ENCODE measurements at places on chromosomes 16 and 17. TPM values are rescaled to one million over a fixed set of nuclear protein-coding genes. Genes with fewer than 3 reads are reported as not detected.
A peak's percentile ranks its signal among the peaks of the same experiment; 100 is the strongest.

The KCNJ18 gene
- not detected for total RNA-seq

The CA5A gene
- not detected for total RNA-seq

The ITGA2B gene
- 0.61 TPM for total RNA-seq

The CSH1 gene
- not detected for total RNA-seq

The PMFBP1 gene
- 6.6 TPM for total RNA-seq

GRCh38 chr16:49619811-49620157, 236.1 kb downstream of the ZNF423 start:
- H3K36me3 ChIP-seq, result no peaks in the 10 kb centered on the region
- H3K4me1 ChIP-seq, result peaks cover 7% of the 10 kb centered on the region
- no peak for DNase-seq
- no peak overlapping the region for H3K27ac ChIP-seq
- H3K4me3 ChIP-seq, result no peak overlapping the region
- H3K27me3 ChIP-seq, result no peaks in the 10 kb centered on the region

GRCh38 chr17:34840750-34841149, 120.5 kb downstream of the CCT6B start:
- no peaks in the 10 kb centered on the region for H3K27me3 ChIP-seq
- H3K36me3 ChIP-seq, result no peaks in the 10 kb centered on the region
- H3K4me1 ChIP-seq, result no peaks in the 10 kb centered on the region
- DNase-seq, result no peak
- no peak overlapping the region for H3K4me3 ChIP-seq

DNA sequence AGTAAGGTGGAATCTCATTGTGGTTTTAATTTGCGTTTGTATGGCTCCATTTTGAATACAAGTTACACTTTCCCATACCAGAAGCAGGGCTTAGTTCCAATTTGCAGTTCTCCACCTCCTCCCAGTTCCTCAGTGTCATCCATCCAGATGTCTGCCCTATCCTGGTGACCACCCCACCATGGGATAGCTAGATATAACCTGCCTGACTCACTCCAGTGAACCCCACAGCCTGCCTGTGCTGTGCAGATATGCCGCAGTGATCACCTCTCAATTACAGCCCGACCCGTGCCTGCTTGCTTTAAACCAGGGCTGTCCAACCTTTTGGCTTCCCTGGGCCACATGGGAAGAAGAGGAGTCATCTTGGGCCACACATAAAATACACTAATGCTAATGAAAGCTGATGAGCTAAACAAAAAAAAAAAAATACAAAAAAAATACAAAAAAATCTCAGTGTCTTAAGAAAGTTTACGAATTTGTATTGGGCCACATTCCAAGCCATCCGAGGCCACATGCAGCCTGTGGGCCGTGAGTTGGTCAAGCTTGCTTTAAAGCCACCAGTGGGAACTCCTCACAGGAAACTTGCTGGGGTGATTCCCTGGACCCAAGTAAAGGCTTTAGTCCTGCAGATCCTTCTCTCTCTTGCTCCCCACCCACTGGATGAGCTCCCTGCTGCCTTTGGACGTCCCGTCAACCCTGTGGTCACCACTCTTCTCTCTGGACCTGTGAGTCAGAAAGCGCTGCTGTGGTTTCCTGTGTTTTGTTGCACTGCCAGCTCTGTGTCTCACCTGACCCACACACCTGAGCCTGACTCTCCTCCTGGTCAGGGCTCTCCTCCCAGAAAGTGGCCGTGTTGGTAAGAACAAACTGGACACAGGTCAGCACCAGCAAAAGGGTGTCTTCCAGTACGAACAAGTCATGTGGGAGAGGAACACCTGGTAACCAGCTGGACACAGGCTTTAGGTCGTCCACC, 83.0 kb downstream of the EMP2 start:
- H3K4me3 ChIP-seq, result no peak overlapping the region
- no peaks in the 10 kb centered on the region for H3K36me3 ChIP-seq
- H3K4me1 ChIP-seq, result no peaks in the 10 kb centered on the region
- DNase-seq, result no peak
- no peaks in the 10 kb centered on the region for H3K27me3 ChIP-seq

- no peak overlapping the region for H3K27ac ChIP-seq
- H3K4me3 ChIP-seq, result no peak overlapping the region
- H3K27me3 ChIP-seq, result no peaks in the 10 kb centered on the region
- DNase-seq, result no peak
- no peaks in the 10 kb centered on the region for H3K36me3 ChIP-seq
- H3K4me1 ChIP-seq, result peaks cover 4% of the 10 kb centered on the region
These were observed 221.3 kb downstream of the SEC14L1 start for GRCh38 chr17:77361986-77362620.

DNA sequence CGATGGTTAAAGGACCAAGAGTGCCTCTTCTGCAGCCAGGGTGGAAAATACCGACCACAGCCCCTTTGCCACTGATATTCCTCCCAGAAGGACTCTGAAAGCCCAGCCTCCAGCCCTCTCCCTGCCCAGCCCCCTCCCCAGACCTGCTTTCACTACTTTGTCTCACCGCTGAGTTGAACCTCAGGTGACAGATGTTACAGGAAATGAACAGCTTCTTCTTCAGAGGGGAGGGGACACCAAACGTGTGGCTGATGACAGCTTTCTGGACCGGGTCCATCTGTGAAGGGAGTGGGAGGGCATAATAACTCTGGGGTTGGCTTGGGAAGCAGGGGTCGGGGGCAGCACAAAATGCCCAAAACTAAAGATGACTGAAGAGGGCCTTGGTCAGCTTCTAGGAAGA, 14.2 kb downstream of the NKIRAS2 start:
- no peak for DNase-seq
- H3K36me3 ChIP-seq, result no peaks in the 10 kb centered on the region
- no peak overlapping the region for H3K27ac ChIP-seq
- no peak overlapping the region for H3K4me3 ChIP-seq
- no peaks in the 10 kb centered on the region for H3K4me1 ChIP-seq
- no peaks in the 10 kb centered on the region for H3K27me3 ChIP-seq

GRCh38 chr17:2634361-2634960, 41.0 kb downstream of the PAFAH1B1 start:
- no peak overlapping the region for H3K4me3 ChIP-seq
- DNase-seq, result no peak
- H3K27ac ChIP-seq, result no peak overlapping the region
- peaks cover 7% of the 10 kb centered on the region for H3K4me1 ChIP-seq
- no peaks in the 10 kb centered on the region for H3K36me3 ChIP-seq

GRCh38 chr17:6075050-6075449, 4.9 kb downstream of the WSCD1 start:
- H3K36me3 ChIP-seq, result no peaks in the 10 kb centered on the region
- H3K27me3 ChIP-seq, result no peaks in the 10 kb centered on the region
- no peaks in the 10 kb centered on the region for H3K4me1 ChIP-seq
- DNase-seq, result no peak
- no peak overlapping the region for H3K27ac ChIP-seq

DNA sequence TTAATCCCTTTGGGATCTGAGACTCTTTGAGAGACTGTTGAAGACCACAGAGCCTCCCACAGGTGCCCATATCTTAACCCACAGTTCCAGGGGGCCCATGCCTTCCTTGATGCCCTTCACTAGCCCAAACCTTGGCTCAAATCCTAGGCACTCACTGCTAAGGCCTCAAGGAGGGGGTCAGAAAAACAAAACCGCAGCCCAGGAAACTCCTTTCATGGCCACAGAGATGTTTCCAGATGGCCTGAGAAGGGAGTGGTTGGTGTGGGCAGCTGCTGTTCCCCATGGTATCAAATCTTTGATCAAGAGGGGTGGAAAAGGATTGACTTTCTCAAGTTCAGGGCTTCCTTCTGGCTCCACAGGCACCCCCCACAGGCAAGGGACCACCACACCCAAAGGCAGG, 44.7 kb downstream of the CDH1 start:
- no peaks in the 10 kb centered on the region for H3K27me3 ChIP-seq
- H3K36me3 ChIP-seq, result no peaks in the 10 kb centered on the region
- peak overlapping the region; percentile 93 for H3K27ac ChIP-seq
- no peak for DNase-seq

Data from pancreas (tissue), 10 donors.